ENCODE measurements at places on chromosomes 2 and 18.

GRCh38 chr2:233199870-233200269 is 51.6 kb upstream of the ATG16L1 start:
- no peak for DNase-seq

DNA sequence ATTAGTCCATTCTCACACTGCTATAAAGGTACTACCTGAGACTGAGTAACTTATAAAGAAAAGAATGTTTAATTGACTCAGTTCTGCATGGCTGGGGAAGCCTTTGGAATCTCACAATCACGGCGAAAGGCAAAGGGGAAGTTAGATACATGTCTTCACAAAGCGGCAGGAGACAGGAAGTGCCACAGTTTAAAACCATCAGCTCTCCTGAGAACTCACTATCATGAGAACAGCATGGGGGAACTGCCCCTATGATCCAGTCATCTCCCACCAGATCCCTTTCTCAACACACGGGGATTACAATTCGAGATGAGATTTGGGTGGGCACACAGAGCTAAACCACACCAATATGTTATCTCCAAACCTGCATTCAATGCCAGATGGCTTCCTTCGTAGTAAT is 716.1 kb downstream of the DCC start:
- DNase-seq: no peak

- DNase-seq: no peak
Measured at GRCh38 chr18:10417664-10418063, 36.8 kb upstream of the APCDD1 start.

DNA sequence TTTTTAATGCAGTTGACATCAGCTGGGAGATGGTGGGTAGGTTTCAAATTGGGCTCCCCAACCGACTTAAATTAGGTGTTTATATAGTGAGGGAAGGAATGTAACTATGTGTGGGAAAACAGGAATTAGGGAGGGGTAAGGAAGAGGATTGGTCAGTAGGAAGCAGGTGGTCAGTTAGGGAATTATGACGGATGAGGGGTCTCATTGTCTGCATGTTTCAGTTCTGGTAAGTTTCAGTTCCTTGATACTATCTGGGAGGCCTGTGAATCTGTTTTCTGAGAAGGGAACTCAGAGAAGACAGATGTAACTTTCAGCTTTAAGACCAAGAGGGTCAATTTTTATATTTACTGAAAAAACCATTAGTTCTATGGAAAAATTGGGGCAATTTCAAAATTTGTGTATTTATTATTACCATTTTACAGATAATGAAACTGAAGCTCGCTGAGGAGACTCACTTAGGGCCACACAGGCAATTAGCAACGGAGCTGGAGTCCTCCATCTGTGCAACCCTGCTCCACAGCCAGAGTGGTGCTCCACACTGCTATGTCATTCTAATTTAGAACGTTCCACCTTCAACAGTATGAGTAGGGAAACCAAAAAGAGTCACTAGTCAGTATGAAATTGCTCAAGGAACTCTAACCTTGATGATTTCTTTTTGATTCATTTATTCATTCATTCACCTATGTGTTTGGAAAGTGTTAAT is 36.0 kb upstream of the CCDC195 start:
- no peak for DNase-seq

DNA sequence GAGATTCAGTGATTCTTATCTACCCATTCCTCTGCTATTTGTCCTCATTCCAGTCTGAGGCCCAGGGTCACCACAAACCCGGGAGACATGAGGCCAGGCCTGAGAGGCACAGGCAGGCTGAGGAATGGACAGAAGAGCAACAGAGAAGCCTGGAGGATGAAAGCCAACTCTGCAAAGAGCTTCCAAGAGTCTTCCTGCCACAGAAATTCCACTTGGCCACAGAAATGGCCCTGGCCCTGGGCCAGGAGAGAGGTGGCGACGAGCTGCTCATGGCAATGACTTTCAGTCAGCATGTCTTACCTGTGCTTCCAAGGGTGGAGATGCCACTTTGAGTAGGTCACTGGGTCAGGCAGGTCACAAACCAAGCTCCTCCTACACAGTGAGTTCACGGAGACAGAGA is 155.3 kb upstream of the PKDCC start:
- no peak for DNase-seq

- DNase-seq: no peak
Measured at GRCh38 chr18:24536326-24536725, 75.9 kb downstream of the HRH4 start.

- no peak for DNase-seq
Measured at GRCh38 chr2:200408428-200409316, 101.2 kb downstream of the KCTD18 start.

DNA sequence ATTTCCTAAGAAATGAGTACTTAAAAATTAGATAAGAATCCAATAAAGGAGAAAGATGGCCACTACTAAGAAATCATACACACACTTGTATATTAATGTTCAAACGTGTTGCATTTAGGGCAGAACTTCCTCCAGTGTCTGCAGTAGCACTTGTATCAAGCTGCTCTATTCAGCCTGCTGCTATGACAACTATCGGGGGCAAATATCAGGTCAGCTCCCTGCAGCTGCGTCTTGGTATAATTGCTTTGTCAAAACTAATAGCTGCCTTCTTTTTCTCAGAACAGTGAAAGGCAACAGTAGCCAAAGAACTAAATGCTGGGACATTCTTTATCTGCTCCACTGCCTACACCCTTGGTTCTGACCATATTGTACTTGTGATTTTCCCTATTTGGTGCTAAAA is 300.7 kb downstream of the NOL4 start:
- DNase-seq: no peak

GRCh38 chr2:220847006-220847405 is 725.1 kb downstream of the EPHA4 start:
- no peak for DNase-seq

DNA sequence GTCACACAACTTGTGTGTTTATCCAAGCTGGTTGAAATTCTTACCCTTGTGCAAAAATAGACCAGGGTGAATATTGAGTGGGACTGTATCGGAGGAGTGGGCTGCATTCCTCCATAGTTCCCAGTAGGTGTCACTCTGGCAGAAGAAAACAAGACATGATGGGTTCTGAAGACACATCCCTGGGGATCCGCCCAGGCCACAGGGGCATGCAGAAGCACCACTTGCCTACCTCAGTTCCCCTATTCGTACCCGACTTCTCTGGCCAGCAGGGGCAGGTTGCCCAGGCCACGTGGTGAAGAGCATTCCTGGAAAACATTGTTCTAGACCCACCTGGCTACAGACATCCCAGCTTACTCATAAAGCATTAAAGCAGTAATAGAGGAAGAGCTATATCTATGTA is 168.2 kb downstream of the FAM210A start:
- no peak for DNase-seq

GRCh38 chr2:240932001-240932723 is 26.0 kb downstream of the CROCC2 start:
- DNase-seq: no peak

DNA sequence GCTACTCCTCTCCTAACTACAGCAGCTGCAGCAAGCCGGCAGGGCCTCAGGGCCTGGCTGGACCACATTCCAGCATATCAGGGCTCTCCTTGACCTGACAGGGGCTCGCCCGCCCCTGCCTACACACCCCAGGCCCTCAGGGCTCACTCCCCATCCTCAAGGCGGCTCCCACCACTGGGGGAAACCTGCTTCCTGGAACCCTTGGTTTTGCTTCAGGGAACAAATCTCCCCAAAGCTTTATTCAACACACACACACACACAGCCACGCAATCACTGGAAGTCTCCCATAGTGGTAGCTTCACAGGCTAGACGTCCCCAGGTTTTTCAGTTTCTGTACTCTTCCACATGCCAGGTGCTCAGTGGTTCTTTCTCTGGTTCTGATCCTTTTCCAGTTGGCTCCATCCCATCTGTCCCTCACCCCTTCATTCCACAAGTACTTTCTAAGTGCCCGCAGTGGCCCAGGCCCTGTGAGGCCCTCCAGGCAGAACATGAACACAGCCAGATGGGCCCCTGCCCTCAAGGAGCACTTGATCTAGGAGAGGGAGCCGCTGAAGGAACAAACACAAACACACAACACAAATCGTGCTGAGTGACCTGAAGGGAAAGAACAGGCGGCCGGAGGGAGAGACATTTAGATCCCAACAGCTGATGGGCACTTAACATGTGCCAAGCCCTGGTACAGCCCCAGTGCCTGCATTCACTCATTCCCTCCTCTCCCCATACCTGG is 51.1 kb downstream of the TNS1 start:
- DNase-seq: no peak

GRCh38 chr18:73824671-73825070 is 323.0 kb downstream of the FBXO15 start:
- no peak for DNase-seq

DNA sequence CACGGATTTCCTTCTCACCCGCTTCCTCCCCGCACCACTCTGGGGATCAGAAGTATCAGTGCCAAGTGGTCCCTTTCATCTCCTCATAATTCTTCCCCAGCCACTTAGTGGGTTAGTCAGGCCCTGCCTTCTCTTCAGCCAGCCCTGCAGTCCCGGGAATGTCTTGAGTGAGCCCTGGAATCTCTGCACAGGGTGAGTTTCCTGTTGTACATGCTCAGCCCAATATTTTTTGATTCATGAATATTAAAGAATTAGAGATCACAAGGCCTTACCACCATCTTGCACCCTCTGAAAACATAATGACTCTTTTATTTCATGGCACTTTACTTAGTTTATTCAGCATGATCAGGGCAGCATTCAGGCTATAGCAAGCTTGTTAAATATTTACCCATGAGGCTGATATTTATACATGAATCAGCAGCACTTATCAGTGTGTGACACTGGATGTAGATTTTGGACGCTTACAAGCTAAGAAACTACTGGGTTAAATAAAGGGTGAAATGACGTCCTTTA is 159.4 kb upstream of the FOSL2 start:
- no peak for DNase-seq

DNA sequence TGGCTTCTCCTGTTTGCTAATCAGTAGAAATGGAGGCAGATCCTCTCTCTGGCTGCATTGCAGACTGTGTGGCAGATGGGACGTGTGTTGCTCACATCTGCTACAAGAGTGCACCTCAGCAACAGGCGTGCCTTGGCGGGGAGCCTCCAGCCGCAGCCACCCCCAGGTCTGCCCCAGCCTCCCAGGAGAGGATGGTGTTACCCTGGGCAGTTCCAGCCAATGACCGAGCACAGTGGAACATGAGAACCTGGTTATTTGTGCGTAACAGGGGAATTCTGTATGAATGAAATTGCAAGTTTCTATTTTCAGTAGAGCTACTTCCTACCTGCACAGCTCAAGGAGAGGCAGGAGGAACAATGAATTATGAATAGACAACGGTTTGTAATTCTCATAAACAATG is 130.6 kb upstream of the CBLN2 start:
- no peak for DNase-seq

DNA sequence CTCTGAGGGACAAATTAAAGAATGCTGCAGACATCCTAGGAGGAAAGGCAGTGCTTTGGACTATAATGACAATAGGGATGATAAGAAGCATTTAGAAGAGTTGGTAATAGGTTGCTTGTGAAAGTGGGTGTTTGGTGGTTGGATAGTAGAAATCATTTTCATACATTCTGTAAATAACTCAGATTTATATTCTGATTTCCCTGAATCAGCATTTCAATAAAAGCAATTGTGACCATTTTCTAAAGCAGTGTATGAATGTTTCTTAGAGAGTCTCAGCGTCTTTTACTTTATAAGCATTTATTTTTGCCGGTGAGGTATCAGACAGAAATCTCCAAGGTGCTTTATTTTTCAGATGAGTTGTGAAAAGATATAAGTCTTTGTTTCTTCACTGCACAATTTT is 1099.0 kb upstream of the LRRTM1 start:
- DNase-seq: no peak

DNA sequence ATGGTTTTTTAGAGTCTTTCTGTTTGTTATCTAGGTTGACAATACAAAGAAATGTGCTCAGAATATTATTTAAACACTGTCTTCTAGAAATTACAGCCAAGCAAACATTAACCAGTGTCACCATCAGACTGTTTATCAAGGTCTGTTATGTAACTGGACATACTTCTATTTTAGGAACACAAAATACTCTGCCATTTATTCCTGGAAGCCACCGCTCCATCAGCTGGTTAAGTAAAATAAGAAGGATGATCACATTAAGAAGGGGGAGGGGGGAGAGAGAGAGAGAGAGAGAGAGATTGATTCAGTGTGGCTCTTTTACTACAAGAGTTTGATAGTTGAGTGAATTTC is 47.9 kb downstream of the MBP start:
- DNase-seq: no peak

GRCh38 chr2:171956135-171956825 is 34.0 kb downstream of the HAT1 start:
- no peak for DNase-seq

GRCh38 chr2:97747285-97747684 is 33.9 kb downstream of the ZAP70 start:
- no peak for DNase-seq

DNA sequence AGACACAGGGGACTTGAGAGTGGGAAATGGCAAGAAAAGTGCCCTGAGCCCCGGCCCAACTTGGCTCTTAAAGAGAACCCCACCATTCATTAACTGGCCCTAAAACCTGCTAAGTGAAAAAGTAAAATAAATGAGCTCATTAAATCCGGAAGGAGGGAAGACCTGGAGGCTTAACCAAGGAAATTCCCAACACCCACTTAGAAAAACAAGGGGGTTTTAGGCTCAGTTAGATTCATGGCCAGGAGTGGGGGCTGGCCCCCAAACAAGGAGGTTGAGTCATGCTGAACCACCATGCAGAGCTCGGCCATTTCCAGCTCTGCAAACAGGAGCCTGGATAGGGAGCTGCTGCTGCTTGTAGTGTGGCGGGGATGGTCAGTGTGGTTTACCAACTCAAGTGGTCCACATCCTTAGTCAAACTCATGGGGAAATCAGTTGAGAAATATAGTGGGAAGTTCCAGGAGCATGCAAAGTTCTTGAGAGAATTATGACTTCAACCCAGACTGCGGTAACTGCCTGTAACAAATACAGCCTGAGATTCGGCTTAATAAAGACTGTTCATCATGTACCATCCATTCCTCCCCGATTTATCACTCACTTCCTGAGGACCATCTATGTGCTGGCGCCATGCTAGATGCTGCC is 39.7 kb upstream of the MRPL19 start:
- no peak for DNase-seq

- DNase-seq: no peak
Measured at GRCh38 chr2:66198873-66199272, 236.1 kb upstream of the MEIS1 start.

- no peak for DNase-seq
Measured at GRCh38 chr2:218020281-218020680, 17.5 kb upstream of the TNS1 start.

Measured in stimulated activated CD4-positive, alpha-beta T cell treated with anti-CD3 and anti-CD28 coated beads, TNF-alpha, amount 100 ng/mL, for 4 hours (primary cell).